ENCODE measurements at places on chromosomes 4 and X.
A peak's percentile ranks its signal among the peaks of the same experiment; 100 is the strongest.

DNA sequence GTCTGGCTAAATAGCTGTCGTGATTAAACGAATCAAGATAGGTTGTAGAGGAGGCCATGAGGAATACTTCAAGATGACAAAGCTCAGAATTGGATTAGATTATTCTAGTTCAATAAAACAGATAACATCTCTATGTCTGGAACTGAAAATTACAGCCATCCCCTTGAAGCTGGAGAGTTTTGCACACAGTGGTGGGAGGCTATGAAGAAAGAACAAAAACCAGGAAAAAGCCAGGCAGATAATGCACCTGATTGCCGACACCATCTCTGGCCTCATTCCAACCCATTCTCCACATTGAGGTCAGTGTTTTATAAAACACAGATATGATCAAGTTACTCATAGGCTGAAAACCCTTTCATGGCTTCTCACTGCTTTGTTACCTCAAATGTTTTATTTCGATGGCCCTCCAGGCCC is 188.3 kb downstream of the RASL11B start:
- no peak for DNase-seq

DNA sequence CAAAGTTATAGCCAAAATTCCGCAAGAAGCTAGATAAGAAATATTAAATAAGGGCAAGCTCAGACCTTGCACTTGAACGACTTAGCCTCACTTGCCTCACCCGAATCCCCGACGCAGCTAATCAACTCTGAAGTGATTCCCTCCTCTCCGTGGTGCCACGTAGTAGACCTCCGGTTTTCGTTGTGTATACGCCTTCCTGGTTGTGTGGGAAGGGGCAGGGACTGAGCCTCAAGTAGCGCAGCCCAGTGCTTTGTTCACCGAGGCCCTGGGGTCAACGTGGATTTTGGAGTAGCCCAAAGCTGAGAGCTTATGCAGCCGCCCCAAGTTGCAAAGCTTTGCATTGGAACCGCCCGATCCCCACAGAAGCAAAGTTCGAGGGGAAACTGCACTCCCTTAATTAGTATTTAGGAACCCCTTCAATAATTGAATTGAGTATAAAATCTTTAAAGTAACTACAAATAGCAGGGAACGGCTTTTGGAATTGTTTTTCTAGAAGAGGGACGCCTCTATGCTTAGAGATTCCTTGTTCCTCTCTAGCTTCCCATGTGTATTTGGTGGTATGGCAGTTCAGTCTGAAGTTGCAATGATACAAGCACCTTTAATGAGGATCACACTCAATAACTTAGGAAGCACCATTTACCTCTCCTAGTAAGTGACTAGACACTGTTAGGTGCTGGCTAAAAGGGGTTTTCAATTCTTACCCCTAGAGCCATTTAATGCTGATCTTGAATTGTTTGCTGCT is 55.7 kb downstream of the LINC00632 start:
- DNase-seq, result no peak

DNA sequence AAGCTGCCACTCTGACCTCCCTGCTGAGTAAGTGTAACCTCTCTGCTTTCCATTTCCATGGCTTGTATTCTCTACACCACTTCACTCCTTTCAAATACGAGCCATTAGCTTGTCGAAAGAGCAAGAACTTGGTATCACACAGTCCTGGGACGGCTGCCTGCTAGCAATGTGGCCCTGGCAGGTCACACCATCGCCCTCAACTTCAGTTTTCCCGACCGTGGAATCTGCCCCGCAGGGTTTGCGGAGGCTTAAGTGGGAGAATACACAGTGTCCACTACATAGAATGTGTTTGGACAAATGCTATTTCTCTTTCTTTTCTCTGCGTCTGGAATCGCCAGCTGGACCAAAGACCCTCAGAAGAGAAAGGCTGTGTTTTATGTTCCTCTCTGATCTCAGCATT is 78.6 kb upstream of the STOX2 start:
- no peak for DNase-seq

GRCh38 chr4:121799867-121800501 is 1.1 kb upstream of the EXOSC9 start:
- DNase-seq, result no peak

- peak; percentile 44 for DNase-seq
These were observed 18.1 kb upstream of the CHRNA9 start for GRCh38 chr4:40316782-40317635.

- DNase-seq, result no peak
These were observed 49.7 kb upstream of the ANKRD17 start for GRCh38 chr4:73308286-73308685.

GRCh38 chr4:108466936-108467902 is 153.2 kb upstream of the RPL34 start:
- DNase-seq, result no peak

DNA sequence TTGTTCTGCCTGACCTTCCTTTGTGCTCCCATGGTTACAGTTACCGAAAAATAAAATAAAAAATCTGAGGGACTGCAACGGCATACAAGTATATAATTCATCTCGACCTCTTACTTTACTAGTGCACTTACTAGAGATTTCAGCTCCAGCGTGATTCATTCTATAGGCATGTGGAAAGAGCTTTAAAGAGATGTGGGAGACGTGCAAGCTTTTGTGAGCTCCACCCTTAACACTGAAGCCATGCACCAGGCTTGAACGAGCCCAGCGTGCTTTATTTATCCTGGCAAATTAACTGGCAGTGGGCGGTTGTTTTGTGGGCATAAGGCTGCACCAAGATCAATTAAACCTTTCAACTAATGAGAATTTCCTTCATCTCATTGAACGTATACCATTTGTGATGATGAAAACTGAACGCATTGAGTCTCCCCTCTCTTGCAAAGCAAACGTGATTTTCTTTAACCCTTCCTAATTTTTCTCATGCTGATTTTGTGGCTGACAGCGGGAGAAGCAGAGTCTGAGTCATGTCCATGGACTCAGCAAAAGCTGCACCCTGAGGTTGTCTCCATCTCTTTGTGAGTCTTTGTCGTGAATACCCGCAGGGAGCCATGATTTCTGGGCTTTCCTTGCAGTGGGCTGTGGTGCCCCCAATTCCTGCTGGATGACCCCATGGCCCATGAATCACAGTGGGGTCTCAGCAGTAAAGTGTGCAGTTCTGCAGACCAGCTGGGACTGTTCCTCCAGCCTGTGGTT is 60.1 kb downstream of the MXRA5 start:
- no peak for DNase-seq

DNA sequence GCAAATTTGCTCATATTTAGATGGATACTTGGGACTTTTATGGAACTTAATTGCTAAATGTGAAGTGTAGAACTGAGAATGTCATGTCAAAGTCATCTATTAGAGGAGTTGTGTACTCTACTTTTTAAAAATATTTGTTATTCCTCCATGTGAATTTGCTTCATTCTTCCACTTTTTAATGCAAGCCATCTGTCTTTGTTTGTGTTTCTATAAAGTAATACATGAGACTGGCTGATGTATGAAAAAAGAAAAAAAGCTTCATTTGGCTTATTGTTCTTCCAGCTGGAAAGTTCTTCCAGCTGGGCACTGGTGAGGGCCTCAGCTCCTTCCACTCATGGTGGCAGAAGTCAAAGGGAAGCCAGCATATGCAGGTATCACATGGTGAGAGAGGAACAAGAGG is 114.6 kb upstream of the GRID2 start:
- no peak for DNase-seq

GRCh38 chr4:112818594-112818965 is 181.6 kb downstream of the LARP7 start:
- DNase-seq, result no peak
